ENCODE measurements at places on chromosomes 16 and 17.
A peak's percentile ranks its signal among the peaks of the same experiment; 100 is the strongest.

GRCh38 chr17:42342242-42343008 is 45.8 kb downstream of the STAT3 start:
- peak; percentile 57 for DNase-seq

DNA sequence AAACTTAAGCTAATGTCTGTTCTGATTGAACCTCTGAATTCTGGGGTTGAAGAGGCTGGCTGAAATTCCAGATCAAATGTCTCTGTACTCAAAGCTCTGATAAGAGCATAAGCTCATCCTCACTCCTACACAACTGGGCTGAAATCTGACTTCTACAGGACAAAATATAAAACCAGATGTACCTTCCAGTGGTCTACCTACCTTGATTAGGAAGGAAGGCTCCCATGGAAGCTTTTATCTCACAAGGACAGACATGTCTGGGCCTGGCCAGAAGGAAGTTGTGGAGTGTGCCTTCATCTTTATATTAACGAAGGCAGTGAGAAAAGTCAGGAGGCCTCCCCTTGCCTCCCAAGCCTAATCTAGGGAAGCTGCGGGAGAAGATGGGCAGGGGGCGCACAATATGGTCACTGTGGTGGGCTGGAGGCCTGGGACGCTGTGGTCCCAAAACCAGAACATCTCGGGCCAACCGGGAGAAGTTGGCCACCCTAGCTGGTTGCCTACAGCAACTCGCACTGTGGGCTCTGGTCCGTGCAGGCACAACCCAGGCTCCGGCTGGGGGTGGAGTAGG is 55.6 kb upstream of the LRRC37A3 start:
- DNase-seq: peak; percentile 19

DNA sequence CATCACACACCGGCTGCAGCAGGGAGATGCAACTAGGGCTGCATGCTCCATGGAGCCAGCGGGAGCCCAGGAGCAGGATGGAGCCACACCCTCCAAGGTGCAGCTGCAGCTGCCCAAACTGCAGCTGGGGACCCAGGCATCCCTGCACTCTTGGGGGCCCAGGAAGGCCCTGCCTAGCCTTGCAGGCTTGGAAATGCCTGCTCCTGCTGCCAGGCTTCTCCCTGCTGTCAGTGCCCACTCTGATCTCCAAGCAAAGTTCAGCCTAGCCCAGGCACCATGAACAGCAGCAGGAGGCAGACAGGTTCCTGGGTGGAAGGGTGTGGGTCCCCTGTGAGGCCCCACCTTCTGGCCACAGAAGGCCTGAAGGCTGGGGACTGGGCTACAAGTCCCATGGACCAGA is 1057.1 kb downstream of the CDH8 start:
- DNase-seq: no peak

- DNase-seq: no peak
Measured at GRCh38 chr17:65953316-65954147, 238.4 kb downstream of the CEP112 start.

GRCh38 chr16:71339236-71340171 is 19.0 kb upstream of the CALB2 start:
- DNase-seq: no peak

Measured in stimulated activated CD4-positive, alpha-beta T cell treated with anti-CD3 and anti-CD28 coated beads, Interleukin-4, amount 100 ng/mL, for 24 hours (primary cell).